Muscle of arm (tissue), 14 donors: ENCODE measurements at places on chromosomes 4 and X. TPM values are rescaled to one million over a fixed set of nuclear protein-coding genes. Genes with fewer than 3 reads are reported as not detected.

TDO2 gene
- polyA plus RNA-seq = 0.30 TPM

DNA sequence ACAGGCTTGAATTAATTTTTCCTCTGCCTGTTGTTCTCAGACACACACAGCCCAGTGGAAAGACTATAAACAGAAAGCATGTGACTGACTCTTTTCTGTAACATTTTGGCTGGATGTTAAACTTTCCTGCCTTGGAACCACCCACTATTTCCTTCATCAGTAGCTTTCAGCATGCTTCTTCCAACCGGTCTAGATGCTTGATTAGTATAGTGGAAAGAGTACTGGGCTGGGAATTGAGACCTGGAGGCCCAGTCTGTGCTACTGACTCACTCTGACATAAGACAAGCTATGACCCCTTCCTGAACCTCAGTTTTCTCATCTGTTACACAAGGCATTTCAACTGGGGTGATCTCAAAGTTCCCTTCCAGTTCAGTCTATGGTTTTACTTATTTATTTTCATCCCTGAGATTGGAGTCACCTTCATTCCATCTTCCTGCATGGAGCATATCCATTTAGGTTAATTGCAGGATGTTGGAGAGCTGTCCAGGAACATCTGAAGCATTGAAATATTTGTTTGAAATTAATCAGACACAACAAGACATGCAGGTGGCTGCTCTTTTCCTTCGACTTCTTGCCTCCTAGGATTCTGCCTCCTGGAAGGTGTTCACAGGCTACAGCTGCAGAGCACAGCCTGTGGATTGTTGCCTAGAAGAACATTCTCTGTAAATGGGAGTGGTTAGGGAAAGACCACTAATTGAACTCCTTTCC lies 173.4 kb downstream of the RTL9 start:
- DNase-seq = peak; percentile 78

DNA sequence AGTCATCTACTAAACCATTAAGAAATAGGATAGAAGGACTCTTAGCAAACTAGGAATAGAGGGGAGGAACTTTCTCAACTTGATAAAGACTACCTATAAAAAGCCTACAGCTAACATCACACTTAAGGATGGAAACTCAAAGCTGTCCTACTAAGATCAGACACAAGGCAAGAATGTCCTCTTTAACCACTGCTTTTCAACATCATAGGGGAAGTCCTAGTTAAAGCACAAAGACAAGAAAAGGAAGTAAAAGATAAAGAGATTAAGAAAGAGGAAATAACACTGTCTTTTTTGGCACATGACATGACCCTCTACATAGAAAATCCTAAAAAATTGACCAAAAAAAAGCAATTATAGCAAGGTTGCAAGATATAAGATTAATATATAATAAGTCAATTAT lies 136.6 kb downstream of the FBXW7 start:
- no peak for DNase-seq

- DNase-seq = no peak
Measured at GRCh38 chr4:81634766-81635549, 163.3 kb upstream of the RASGEF1B start.

CCNG2 gene
- 151 TPM for polyA plus RNA-seq

- DNase-seq = peak; percentile 67
Measured at GRCh38 chrX:134484039-134484438, 24.1 kb downstream of the HPRT1 start.

- no peak for DNase-seq
Measured at GRCh38 chr4:76830612-76830963, 67.4 kb downstream of the SOWAHB start.

- DNase-seq = no peak
Measured at GRCh38 chr4:48222491-48222890, 47.1 kb downstream of the TEC start.

RTL9 gene
- polyA plus RNA-seq = 1.6 TPM

- DNase-seq = no peak
Measured at GRCh38 chr4:76726176-76726575, 171.8 kb downstream of the SOWAHB start.

HTATSF1 gene
- 86.9 TPM for polyA plus RNA-seq

GRCh38 chr4:137775701-137776100 lies 243.4 kb upstream of the PCDH18 start:
- DNase-seq = no peak

DNA sequence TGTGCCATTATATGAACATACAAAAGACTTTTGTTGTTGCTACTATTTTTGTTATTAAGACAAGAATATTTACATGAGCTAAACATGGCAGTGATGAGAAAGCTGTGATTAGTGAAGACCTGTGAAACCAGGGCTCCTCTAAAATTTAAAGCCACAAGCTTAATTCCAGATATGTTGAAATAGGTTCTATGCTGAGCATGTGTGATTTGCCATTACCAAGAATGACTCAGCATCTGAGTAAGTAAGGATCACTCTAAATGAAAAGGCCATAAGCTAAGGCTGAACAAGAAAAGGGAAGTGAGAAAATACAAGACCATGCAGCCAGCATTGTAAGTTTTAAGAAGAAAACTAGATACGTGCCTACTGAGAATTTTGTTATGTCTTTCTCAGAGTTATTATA lies 75.9 kb upstream of the CAMK2D start:
- no peak for DNase-seq

DNA sequence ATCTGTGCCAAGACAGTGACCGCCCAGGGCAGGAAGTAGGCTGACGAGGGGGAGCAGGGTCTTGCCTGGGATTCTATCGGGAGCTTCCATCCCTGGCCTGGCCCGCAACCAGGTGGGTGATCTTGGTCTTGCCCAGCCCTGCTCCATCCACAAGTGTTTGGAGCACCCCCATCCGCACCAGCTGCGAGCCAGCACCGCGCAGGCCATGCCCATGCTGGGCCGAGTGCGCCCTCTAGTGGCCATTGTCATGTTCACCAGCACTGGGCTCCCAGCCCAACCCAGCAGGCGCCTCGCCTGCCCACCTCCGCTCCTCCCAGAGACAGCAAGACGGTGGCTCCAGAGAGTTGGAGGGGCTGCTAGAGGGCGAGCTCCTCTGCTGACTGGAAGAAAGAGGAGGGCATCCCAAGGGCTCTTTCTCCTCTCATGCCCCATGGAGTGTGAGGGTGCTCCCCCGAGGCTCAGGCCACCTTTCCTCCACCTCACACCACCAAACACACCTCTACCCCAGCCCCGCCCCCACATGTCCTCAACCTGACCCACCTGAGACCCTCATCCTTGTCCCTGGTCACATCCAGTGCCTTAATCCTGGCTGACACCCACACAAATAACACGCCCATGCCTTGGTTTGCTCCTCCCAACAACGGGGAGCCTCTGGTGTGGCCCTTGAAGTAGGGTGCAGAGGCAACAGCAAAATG lies 9.8 kb upstream of the ATP2B3 start:
- peak; percentile 80 for DNase-seq

GPR78 gene
- not detected for polyA plus RNA-seq
